ENCODE measurements at places on chromosomes 7 and 10.

- DNase-seq = no peak
These were observed 86.8 kb downstream of the GPR158 start for GRCh38 chr10:25261558-25261957.

DNA sequence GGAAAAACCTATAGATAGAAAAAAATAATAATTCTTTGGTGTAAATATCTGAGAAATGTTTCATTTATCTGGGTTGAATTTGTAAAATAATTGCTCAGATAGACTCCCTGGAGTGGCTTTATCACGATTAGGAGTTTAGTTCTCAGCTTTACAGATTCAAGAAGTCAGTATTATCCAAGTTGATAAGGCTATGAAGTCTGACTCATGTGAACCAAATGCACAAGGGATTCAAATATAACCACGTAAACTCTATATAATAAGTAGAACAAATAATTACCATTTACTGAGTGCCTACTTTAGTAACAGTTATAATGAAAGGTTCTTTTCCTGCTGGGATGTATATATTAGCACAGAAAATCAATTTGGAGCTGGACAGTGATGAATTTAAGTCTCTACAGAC is 290.4 kb downstream of the PRKG1 start:
- DNase-seq = no peak

DNA sequence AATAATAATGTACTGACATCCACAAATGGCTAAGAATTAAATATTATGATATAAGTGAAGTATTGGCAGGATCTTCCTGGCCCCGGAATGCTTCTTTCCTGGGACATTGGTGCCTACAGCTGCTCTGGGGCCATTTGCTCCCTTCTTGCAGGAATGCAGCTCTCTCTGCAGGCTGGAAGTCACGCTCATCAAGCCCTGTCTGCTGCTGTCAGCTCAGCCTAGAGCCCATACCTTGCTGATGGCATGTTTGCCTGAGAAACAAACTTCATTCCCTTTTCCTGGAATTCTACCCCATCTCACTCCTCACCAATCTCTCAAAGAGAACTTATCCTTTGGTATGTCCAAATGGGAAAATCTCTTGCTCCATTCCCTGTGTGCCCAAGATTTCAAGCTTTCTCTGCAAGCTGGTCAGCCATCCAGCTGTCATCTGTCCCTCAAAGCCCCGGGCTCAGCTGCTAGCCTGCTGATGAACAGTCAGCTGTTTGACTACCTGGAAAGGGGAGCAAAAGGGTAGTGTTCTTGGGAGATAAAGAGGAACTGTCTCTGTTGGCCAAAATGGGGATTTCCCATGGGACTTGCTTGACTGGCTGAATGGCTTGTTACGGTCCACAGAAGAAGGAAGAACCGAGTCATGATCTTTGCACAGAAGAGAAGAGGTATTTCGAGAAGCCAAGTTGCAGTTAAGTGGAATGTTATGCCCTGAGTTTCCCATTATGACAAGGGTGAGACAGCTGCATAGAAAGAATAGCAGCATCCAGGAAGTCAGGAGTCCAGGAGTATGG is 12.0 kb upstream of the RASSF4 start:
- peak; percentile 86 for DNase-seq

- DNase-seq = peak; percentile 39
These were observed 51.6 kb downstream of the ARMH3 start for GRCh38 chr10:102004376-102004775.

DNA sequence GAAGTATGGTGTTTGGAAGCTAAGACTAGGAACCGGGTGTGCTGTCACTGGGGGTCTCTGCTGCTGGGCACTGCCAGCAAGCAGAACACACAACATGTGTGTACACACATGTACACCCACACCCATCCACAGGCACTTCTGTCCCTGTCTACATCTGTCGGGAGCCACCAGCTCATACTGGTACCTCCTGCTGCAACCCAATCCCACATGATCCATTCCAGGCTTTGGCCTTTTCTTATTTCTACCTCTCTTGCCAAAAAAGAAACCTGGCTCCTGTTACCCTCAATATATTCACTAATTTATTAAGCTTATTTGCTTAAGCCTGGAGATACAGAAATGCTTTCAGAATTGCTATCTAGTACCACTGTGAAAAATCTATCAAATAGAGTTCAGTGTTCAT is 246.0 kb downstream of the DIP2C start:
- no peak for DNase-seq

- DNase-seq = peak; percentile 60
These were observed 38.0 kb upstream of the SPOCK2 start for GRCh38 chr10:72126184-72126871.

DNA sequence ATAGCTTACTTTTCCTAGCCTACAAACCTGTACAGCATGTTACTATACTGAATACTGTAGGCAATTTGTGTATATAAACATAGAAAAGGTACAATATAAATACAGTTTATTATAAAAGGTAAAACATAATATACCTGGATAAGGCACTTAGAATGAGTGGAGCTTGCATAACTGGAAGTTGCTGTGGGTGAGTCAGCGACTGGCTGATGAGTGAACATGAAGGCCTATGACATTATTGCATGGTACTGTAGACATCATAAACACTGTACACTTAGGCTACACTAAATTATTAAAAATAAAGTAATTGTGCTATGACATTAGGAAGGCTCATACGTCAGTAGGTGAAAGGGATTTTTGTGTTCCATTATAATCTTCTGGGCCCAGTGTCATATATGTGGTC is 228.8 kb downstream of the HDAC9 start:
- no peak for DNase-seq

- DNase-seq = peak; percentile 96
These were observed 96.7 kb downstream of the HTR5A start for GRCh38 chr7:155166673-155167370.

- no peak for DNase-seq
These were observed 103.1 kb downstream of the ANK3 start for GRCh38 chr10:60286559-60286958.

DNA sequence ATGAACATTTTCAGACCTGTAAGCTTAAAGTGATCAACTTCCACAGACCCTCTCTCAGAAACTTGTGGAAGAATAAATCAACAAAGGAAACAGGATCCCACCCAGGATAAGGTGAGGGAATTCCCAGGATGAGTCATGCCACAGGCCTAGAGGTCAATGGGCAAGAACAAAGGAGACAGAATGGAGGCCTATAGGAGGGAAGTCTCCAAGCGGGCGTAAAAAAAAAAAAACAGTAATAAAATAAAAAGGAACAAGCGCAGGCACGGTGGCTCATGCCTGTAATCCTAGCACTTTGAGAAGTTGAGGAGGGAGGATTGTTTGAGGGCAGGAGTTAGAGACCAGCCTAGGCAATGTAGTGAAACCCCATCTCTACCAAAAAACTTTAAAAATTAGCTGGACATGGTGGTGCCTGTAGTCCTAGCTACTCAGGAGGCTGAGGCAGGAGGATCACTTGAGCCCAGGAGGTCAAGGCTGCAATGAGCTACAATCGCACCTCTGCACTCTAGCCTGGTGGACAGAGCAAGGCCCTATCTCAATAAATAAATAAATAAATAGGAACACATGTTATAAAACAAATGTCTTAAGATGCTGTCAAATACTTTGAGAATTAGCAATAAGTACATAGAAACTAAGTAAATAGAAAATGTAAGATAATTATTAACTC is 8.4 kb downstream of the SORBS1 start:
- DNase-seq = no peak

GRCh38 chr10:121975295-121976086 is 474 bp upstream of the NSMCE4A start:
- DNase-seq = peak; percentile 21

DNA sequence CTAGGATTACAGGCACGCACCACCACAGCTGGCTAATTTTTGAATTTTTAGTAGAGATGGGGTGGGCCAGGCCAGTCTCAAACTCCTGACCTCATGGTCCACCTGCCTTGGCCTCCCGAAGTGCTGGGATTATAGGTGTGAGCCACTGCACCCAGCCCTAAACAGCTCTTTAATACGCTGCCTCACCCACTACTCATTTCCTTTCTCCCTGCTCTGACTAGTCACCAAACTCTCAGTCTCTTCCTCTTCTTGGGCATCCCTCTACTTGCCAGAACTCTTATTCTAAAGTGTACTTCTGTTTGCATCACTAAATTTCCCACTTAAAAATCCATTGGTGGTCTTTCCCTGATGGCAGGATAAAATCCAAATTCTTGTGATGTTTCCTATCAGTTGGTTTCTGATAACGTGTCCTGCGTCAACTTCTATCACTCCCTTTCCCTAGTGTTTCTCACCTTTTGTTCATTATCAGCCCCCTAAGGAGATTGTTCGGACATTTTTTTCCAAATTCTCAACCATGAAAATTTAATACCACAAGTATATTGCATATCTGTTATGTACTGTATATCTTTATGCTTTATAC is 124.7 kb downstream of the CUBN start:
- DNase-seq = no peak

DNA sequence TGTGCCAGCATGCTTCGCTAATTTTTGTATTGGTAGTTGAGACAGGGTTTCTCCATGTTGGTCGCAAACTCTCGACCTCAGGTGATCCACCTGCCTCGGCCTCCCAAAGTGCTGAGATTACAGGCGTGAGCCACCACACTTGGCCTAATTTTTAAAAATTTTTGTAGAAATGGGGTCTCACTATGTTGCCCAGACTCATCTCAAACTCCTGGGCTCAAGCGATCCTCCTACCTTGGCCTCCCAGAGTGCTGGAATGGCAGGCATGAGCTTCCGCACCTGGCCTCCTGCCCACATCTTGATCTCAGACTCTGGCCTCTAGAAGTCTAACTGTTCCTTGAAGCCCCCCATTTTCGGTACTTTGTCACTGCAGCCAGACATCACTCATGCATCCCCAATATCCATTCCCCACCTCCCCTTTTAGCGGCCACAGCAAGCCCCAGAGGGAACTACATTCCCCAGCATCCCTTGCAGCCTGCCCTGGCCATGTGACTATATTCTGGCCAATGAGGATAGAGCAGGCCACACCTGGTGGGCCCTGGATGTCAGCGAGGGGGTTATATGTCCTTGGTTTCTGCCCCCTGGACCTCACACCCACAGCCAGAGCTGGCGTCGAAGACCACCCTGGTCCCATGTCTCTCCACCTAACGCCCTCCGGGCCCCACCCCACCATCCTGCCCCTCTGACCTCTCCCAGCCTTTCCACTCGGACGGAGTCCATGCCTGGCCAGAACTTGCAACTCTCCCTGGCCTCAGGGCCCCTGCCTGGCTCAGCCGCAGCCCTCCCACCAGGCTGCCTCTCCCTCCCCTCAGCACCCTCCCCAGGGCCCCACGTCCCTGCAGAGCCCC is 33.8 kb downstream of the MICALL2 start:
- peak; percentile 42 for DNase-seq

DNA sequence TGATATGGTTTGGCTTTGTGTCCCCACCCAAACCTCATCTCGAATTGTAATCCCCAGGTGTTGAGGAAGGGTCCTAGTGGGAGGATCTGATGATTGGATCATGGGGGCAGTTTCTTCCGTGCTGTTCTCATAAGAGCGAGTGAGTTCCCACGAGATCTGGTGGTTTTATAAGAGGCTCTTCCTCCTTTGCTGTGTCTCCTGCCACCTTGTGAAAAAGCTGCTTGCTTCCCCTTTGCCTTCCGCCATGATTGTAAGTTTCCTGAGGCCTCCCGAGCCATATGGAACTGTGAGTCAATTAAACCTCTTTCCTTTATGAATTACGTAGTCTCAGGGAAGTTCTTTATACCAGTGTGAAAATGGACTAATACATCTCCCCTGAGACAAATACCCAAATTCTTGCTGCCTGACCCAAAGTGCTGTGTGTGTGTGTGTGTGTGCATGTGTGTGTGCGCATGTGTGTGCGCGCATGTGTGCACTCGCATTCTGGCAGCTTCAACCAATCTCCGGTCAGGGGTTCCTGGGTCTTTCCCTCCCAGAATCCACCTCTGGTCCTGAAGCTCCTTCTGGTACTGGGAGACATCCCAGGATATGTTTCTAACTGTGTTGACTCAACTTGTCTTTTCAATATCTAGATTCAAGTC is 98.1 kb upstream of the LRRC4 start:
- peak; percentile 96 for DNase-seq

DNA sequence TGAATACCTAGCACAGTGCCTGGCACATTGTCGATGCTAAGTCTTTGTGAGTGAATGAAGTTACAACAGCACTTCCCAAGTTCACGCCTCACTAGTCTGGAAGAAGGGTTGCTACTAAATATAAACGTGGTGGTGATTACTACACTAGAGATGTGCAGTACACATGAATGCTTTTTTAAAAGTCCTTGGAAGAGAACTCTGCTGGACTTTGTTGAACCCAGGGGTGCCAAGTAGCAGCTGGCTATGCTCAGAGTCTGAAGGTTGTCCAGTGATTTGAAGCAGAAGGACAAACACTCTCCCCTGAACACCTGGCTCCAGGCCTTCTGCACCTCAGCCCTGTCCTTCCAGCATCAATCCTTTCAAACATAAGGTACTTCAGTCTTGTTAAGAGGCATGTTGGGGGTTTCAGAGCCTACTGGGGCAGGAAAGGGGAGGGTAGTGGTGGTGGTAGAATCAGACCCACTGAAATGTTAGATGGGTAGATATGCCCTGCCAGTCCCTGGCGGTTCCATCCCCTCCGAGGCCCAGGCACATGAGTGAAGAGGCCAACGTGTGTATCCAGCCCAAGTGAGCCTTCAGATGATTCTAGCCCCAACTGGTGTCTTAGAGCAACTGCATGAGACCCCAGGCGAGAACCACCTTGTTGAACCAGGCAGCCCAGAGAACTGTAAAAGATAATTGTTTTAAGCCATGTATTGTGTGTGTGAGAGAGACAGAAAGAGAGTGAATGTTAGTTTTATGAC is 94.4 kb downstream of the TAX1BP1 start:
- no peak for DNase-seq

DNA sequence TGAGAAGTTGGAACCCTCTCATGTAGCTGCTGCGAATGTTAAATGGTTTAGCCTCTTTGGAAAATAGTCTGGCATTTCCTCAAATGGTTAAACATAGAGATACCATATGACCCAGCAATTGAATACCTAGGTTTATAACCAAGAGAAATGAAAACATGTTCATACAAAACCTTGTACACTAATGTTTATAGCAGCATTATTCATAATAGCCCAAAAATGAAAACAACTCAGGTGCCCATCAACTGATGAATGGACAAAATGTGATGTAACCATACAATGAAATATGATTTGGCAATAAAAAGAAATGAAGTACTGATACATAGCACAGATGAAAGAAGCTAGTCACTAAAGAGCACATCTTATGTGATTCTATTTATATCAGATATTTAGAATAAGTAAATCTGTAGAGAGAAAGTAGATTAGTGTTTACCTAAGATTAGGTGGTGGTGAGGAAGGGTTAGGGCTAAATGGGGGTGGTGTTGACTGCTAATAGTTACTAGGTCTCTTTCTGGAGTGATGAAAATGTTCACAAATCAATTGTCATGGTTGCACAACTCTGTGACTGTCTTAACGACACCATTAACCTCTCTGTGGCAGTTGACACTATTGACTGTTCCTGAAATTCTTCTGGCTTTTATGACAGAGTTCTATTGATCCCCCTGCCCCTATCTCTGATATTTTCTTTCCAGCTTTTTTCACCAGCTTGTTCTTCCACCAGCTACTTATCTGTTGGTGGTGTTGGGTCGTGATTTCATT is 35.2 kb downstream of the VCL start:
- peak; percentile 74 for DNase-seq

GRCh38 chr10:17290226-17290625 is 62.2 kb downstream of the VIM start:
- peak; percentile 6 for DNase-seq
